ENCODE measurements at places on chromosomes 7 and 10.

DNA sequence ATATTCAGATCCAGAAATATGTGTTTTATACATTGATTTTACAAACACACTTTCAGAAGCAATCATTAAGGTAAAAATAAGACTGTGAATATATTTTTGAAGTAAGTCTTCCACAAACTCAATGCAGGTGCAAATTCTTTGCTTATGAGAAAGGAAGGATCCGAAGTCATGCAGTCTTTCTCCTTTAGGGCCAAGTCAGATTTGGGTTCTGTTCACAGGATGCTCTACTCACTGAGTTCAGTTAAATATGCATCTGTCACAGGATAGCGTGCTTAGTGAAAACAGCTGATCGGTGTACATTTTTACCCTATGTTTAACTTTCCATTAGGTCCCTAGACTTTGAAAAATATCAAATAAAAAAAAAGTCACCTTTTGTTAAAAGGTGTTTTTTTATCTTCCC is 608.5 kb downstream of the PHTF2 start:
- H3K27ac ChIP-seq: no peak overlapping the region
- H3K4me1 ChIP-seq: no peaks in the 10 kb centered on the region
- H3K36me3 ChIP-seq: no peaks in the 10 kb centered on the region
- H3K4me3 ChIP-seq: no peak overlapping the region
- no peak for DNase-seq

- H3K36me3 ChIP-seq: no peaks in the 10 kb centered on the region
- peaks cover 6% of the 10 kb centered on the region for H3K27me3 ChIP-seq
- H3K4me3 ChIP-seq: no peak overlapping the region
- no peak for DNase-seq
- no peaks in the 10 kb centered on the region for H3K4me1 ChIP-seq
Measured at GRCh38 chr7:55273186-55273980, 91.8 kb upstream of the LANCL2 start.

DNA sequence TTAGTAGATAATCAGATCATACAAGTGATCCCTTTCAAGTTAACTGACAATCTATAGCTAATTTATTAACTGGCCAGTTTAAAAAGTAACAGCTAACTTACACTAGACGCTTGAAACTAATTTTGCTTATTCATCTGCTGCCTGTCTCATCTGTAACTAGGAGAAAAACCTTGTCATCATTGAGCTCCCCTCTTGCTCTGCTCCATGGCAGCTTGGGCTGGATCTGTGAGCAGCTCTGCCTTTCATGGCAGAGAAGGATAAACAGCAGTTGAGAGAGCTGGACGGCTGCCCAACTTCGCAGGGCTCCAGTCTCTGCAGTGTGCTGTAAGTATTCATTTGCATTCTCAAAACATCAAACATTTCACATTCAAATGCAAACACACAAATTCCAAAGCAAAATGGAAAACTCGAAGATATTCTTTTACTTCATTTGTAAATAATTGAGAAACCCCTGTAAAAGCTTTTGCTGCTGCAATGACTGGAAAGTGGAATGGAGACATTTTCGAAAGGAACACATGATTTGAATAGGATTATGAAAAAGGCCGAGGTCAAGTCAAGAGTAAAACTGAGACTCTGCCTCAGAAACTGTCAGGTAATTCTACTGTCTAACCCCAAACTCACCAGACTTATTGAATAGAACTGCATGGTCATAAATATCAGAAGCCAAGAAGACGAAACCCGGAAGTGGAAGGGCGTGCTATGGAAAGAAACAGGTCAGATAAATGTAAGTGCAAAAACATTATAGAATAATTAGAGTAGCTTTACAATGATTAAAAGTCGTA is 17.6 kb downstream of the SLC35B4 start:
- no peak overlapping the region for H3K4me3 ChIP-seq
- H3K27ac ChIP-seq: no peak overlapping the region
- H3K27me3 ChIP-seq: no peaks in the 10 kb centered on the region
- H3K4me1 ChIP-seq: peaks cover 4% of the 10 kb centered on the region

DNA sequence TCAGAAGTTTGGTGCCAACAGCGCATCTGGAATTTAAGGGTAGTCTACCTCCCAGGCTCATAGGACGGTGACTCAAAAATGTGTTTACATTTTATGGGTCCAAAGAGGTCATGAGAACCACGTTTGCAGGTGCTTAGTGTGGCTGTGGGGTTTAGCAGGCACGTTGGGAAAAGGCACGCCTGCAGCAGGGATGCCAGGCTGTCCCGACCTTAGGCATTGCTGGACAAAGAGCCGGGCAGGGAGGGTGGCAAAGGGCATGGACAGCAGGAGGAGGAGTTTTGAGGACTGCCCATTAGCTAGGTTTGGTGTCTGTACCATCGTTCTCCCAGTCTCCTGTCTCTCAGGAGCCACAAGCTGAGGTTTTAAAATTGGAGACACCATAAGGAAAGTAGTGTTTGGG is 104.4 kb downstream of the TRRAP start:
- H3K27me3 ChIP-seq: no peaks in the 10 kb centered on the region
- no peak for DNase-seq
- no peak overlapping the region for H3K4me3 ChIP-seq
- peaks cover 99% of the 10 kb centered on the region for H3K36me3 ChIP-seq
- no peak overlapping the region for H3K27ac ChIP-seq

GRCh38 chr7:120842121-120842621 is 15.8 kb downstream of the TSPAN12 start:
- no peaks in the 10 kb centered on the region for H3K27me3 ChIP-seq
- H3K36me3 ChIP-seq: no peaks in the 10 kb centered on the region
- H3K4me1 ChIP-seq: peaks cover 2% of the 10 kb centered on the region

- no peaks in the 10 kb centered on the region for H3K4me1 ChIP-seq
- H3K27me3 ChIP-seq: no peaks in the 10 kb centered on the region
- DNase-seq: no peak
Measured at GRCh38 chr7:158120316-158120715, 467.3 kb downstream of the PTPRN2 start.

GRCh38 chr10:112498806-112499205 is 51.8 kb downstream of the VTI1A start:
- no peaks in the 10 kb centered on the region for H3K27me3 ChIP-seq
- DNase-seq: no peak
- no peak overlapping the region for H3K4me3 ChIP-seq

DNA sequence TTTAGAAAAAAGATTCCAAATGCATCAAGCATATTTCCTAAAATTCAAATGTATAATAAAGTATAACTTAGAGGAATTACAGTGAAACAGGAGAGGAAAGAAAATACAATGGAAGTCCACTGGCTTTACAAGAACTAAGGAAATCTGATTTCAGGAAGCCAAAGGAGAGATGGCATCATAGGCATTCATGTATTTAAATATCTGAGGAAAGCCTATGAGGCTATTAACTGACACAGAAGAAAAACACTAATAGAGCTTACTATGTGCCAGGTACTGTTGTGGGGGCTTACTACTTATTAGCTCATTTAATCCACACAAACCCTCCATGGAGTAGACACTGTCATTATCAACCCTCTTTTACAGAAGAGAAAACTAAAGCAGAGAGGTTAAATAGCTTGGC is 92.2 kb downstream of the SRPK2 start:
- no peak for DNase-seq
- H3K36me3 ChIP-seq: peaks cover 11% of the 10 kb centered on the region
- no peaks in the 10 kb centered on the region for H3K27me3 ChIP-seq
- peaks cover 39% of the 10 kb centered on the region for H3K4me1 ChIP-seq

GRCh38 chr7:101950450-101951119 is 133.2 kb downstream of the CUX1 start:
- H3K4me1 ChIP-seq: peaks cover 32% of the 10 kb centered on the region
- no peak overlapping the region for H3K27ac ChIP-seq
- H3K36me3 ChIP-seq: no peaks in the 10 kb centered on the region
- DNase-seq: no peak
- no peak overlapping the region for H3K4me3 ChIP-seq

DNA sequence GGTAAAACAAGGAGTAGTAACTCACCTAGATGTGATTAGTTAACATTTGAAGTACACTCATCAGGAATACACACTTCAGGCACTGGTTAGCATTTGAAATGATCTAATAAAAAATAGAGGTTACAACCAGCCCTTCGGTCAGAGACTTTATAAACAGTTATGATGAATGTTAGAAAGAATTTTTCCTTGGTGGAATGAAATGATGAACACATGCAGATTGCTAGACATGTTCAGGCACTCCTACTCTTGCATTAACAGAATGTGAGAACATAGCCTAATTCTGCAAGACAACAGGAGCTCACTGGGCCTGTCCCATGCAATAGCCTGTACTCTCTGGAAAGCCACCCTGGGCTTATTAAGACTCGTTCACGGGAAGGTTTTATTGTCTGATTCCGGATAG is 47.3 kb upstream of the TECTB start:
- DNase-seq: no peak
- no peak overlapping the region for H3K4me3 ChIP-seq
- peaks cover 25% of the 10 kb centered on the region for H3K4me1 ChIP-seq

GRCh38 chr7:91846436-91846835 is 34.1 kb downstream of the MTERF1 start:
- no peak overlapping the region for H3K4me3 ChIP-seq
- H3K27me3 ChIP-seq: no peaks in the 10 kb centered on the region
- DNase-seq: no peak

GRCh38 chr10:29508554-29509244 is 126.1 kb downstream of the SVIL start:
- DNase-seq: no peak
- no peak overlapping the region for H3K27ac ChIP-seq
- no peaks in the 10 kb centered on the region for H3K4me1 ChIP-seq

- H3K36me3 ChIP-seq: no peaks in the 10 kb centered on the region
- H3K27ac ChIP-seq: no peak overlapping the region
- DNase-seq: no peak
- no peak overlapping the region for H3K4me3 ChIP-seq
Measured at GRCh38 chr10:61832866-61833481, 68.5 kb upstream of the ARID5B start.

- no peak overlapping the region for H3K4me3 ChIP-seq
- H3K36me3 ChIP-seq: peaks cover 14% of the 10 kb centered on the region
- no peaks in the 10 kb centered on the region for H3K27me3 ChIP-seq
- peak; percentile 28 for DNase-seq
Measured at GRCh38 chr7:102125127-102125596, 161.5 kb upstream of the SH2B2 start.

DNA sequence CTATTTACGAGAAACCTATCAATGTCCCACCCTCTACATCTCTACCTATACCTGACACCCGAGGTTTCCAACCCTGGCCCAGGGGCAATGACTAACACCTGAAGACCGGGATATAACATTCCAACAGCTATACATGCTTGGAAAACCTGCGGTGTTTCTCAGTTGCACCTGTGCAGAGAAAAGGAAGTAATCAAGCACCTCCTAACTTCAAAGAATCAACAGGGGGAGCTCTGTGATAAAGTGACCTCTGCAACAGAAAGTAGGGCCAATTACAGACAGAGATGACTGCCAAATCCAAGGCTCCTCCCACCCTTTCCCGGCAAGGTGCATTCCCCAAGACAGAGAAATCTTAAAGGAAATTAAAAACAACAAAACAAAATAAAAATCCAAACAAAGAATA is 41.3 kb downstream of the CCDC6 start:
- H3K4me1 ChIP-seq: peaks cover 69% of the 10 kb centered on the region
- H3K4me3 ChIP-seq: no peak overlapping the region
- no peak for DNase-seq
- H3K27me3 ChIP-seq: no peaks in the 10 kb centered on the region

All from activated B cell treated with CpG ODN at 0.5 μM for 24 hours (primary cell).